ENCODE measurements at places on chromosomes 4 and X.

- DNase-seq: no peak
These were observed 30.0 kb downstream of the WDR1 start for GRCh38 chr4:10086506-10087120.

GRCh38 chr4:176927664-176928063 lies 134.9 kb upstream of the VEGFC start:
- DNase-seq: no peak

GRCh38 chr4:76804096-76804495 lies 93.8 kb downstream of the SOWAHB start:
- no peak for DNase-seq

DNA sequence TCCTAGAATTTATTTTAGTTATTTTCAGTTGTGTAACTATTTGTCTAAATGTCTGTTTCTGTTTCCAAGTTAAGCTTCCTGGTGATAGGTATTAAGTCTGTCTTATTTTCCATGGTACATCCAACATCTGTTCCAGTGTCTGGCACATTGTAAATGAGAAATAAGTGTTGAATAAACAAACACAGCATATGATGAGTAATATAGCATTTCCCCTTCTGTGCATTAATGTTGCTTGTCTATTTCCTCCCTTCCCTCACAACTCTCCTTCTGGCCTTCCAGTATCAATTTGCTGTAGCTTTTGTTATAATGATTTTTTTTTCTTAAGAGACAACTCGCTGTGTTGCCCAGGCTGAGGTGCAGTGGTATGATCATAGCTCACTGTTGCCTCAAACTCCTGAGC lies 36.1 kb downstream of the COPS4 start:
- DNase-seq: no peak

DNA sequence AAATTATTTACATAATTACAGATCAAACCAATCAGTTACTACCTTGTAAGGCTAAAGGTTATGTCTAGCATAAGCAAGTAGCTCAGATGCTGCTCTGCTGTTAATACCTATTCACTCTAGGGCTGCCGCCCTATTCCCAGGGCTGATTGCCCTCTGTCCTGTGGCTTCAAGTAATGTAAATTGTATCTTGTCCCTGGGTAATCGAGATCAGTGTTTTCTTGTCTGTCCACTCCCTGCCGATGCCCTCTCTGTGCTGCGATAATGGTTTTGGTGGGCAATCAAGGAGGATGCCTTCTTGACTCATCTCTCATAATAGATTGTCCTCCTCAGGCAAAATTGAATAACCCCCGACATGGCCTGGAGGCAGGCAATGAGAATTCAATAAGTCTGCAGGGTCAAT lies 641.0 kb upstream of the PITX2 start:
- no peak for DNase-seq

GRCh38 chr4:169640261-169640870 lies 20.0 kb downstream of the CLCN3 start:
- no peak for DNase-seq

- DNase-seq: no peak
These were observed 36.5 kb downstream of the FBXW7 start for GRCh38 chr4:152499344-152499743.

DNA sequence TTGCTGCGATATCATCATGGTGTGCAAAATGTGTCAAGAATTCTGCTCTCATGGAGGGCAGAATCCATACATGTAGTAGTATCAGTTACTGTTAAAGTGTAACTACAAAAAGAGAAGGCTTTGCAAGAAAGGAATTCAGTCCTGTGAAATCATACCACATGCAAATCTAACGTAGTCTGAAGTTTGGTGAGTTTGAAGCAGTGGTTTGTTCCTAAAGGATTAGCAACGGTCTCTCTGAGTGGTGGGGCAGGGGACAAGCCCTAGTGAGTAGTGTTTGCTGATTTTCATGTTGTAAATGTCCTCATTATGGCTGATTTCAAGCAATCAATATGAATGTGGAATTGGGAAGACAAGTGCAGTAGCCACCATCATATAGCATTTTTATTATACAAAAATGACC lies 47.1 kb upstream of the CLNK start:
- no peak for DNase-seq

DNA sequence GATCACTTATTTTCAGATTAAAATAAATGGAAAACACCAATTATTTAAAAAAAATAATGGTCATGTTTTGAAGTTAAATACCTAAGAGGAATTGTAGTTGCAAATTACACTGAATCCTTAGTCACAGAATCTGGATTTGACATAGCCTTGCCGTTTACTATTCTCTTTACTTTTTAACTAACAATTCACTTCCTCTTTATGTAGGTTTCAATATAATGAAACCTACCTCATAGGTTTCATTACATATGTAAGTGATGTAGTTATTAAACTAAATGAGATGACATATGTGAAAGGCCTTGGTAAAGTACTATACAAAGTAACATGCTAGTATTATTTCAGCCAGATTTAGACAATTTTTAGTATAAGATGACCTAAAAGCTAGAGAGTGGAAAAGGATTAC lies 6.5 kb downstream of the SPP1 start:
- DNase-seq: no peak

- no peak for DNase-seq
These were observed 1.7 kb downstream of the NUDT10 start for GRCh38 chrX:51334276-51334675.

DNA sequence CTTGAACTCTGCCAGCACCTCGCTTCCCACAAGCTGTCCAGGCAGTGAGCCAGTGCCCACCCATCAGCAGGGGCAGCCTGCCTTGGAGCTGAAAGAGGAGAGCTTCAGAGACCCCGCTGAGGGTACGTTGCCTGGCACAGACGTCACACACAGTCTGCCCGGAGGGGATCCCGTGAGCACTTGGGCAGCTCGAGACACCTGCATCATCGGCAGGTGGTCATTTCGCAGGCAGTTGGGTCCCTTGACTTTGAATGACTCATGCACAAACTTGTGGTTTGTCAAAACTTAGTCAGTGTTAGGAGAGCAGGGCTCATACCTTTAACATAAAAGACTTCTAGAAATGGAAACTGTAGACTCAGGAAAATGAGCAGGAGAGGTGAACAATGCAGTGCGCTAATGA lies 9.9 kb downstream of the TACC3 start:
- no peak for DNase-seq

GRCh38 chr4:184814686-184815045 lies 11.1 kb downstream of the ACSL1 start:
- DNase-seq: no peak

- DNase-seq: no peak
These were observed 23.2 kb upstream of the ZCCHC13 start for GRCh38 chrX:74280759-74281158.

DNA sequence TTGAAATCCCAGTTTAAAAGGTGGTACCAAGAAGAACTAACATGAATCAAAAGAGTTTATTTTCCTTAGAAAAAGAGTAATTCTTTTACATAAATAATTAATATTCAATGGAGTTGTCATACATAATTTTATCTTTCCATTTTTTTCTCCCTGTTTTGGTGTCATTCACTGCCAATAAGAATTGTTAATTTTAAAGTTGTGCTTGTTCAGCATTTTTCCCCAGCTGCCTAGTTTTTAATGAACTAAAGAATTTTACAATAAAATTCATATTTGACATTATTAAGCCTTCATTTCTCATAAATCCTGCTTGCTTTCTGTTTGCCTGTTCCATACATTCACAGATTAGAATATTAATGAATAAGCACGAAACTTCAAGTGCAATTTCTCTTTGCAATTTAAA lies 393.6 kb downstream of the GRXCR1 start:
- no peak for DNase-seq

GRCh38 chrX:110242371-110242770 lies 75.5 kb downstream of the AMMECR1 start:
- DNase-seq: no peak

- peak; percentile 41 for DNase-seq
These were observed 31.1 kb upstream of the WDR17 start for GRCh38 chr4:176034499-176034898.

DNA sequence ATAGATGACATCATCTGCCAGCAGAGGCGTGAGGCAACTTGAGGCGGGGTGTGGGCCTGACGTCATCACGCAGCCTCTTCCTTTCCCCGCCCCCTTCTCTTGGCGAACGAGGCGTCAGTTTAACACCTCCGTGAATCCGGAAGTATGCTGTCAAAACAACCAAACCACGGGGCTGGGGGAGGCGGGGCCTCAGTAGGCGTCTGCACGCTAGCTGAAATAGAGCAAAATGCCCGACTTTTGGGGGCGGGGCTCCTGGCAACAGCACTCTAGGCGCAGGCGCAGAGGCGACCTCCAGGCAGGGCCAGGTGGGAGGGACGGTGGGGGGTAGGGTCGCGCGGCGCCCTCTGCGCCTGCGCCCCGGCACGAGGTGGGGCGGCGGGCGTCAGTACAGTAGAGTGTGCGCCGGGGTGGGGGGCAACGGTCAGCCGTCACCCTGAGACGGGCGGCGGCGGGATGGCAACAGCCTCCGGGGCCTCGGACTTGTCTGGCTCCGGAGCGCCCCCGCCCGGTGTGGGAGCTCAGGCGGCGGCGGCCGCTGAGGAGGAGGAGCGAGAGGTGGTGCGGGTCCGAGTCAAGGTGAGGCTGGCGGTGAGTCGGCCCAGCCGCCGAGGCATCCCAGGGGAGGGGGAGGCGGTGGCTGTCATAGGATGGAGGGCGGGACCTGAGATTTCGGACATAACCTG lies at the start of gene TBC1D25:
Gene TBC1D25 (plus strand): TSS at position 370 of the 683 bp plus-strand sequence. CDS start 84 bp downstream, at position 454.
- DNase-seq: peak; percentile 99

DNA sequence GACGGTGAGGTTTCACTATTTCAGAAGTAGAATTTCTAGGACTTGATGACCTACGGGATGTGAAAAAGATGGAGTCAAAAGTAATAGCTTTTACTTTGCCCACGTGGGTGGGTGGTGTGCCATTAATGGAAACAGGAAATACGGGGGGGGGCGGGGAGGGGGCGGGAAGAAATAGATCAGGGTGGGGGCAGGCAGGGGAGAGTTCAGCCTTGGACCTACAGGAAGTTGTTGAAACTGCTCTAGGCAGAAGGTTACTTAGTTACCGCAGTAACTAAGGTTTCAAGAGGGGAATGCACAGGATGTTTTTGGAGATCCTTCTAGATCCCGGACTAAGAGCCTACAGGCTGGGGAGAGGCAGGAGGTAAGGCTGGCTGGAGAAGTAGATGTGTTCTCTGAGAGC lies 3.6 kb upstream of the FHL1 start:
- DNase-seq: no peak

- DNase-seq: no peak
These were observed 86.7 kb upstream of the C1QTNF7 start for GRCh38 chr4:15340902-15341732.

DNA sequence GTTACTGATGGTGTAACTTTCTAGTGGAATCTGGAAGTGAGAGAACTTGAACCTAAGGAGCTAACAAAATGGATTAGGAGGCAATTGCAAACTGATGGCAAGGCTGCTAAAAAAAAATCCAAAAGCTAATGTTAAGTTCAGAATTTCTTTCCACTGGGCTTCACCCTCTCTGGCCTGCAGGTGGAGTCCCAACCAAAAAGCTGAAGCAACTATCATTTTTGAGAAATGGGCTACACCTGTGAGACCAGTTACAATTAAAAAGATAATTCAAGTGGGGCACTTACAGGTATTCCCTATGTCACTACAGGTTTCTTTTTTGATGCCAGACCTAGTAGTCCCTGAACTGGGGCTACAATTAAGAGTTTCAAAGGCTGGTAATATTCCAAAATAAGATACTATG lies 142.1 kb upstream of the FTHL17 start:
- DNase-seq: no peak

DNA sequence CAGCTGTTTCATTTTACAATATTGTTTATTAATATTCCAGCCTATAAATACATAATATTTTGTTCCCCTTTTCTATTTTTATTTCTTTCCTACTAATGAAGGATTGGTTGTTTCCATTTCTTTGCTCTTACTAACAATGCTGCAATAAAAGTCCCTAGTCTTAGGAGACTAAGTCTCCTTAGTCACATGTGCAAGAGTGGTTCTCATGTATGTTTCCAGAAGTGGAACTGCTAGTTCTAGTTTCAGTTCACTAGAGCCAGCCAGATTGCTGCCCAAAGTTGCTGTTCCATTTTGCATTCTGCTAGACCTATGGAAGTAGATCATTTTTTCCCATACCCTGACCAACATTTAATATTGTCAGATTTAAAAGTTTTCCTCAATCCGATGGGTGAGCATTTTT lies 44.3 kb downstream of the CNGA1 start:
- DNase-seq: no peak

DNA sequence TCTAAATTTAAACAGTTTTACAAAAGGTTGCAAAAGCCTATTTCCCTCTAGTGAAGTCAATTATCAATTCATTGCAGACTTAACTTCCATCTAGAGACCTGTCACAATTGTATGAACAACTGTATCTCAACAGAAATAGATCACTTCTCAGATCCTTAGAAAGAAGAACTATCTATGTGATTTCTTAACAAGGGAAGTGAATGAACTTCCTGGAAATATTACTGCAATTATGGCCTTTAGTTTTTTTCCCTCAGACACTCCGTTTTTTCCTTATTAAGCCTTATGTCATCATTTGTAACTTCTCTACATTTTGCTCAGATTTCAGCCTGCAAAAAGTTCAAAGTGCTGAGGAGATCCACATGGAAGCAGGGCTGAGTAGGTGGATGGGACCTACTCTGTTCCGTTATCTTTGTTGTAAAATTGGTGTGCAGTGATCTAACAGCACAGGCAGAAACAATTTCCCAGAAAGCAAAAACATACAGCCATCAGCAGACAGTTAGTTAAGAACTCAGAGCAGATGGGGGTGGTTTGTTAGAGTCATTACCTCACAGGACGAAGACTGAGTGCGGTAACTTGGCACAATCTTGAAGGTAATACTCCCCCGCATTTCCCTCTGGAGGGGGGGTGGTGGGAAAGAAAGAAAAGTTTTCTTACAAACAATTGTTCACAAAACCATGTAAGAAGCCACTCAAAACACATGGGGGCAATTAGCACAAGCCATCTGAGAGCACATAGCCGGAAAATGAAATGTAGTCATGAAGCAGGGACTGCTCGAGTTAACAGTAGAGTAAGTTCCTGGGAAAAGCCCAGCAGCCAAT lies 112.3 kb downstream of the NYX start:
- no peak for DNase-seq

DNA sequence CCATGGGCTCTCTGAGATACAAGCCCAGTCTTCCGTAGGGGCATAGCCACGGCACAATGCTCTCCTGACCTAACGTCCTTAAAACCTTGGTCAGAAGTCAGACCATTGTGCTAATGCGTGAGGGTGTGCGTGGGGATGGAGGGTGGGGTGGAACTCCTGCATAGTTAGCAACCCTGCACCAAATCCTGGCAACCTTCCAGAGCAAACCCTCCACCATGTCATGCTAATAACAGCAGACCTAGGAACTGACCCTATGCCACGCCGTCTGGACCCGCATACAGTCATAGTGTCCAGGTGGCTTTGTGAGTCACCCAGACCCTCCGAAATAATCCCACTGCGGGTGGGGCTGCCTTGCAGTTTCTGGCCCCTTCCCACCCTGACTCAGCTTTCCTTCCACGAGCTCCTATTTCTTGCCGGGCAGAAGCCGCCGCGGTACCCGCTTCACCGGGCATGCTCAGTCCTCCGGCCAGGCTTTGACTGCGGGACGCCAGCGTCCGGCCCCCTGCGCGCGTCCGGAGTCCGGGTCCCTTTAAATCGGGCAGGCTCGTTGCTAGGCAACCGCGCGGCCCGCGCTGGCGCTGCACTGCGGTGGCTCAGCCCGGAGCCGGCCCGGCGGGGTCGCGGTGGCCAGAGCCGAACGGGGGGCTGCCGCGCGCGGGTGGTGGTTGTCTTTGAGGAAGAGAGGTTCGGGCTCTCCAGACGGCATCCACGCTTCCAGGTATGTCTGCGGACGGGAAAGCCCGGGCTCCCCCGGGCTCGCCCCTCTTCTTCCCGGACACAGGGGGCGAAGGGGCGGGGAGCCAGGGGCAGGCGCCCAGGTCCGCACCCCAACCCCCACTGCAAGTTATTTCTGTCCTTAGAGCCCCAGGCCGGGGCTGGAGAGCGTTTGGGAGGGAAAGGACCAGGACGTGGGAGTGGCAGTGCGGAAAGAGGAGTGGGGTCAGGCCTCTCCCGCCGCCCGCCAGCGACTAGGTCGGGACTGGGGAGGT lies at the start of gene CCDC160:
Gene CCDC160 (plus strand): TSS at position 557 of the 989 bp plus-strand sequence. CDS start 7,619 bp downstream, outside the sequence.
- DNase-seq: peak; percentile 16

Data from NCI-H460 (cell line).